Muscle of leg (tissue), 16 donors: ENCODE measurements at places on chromosomes 12 and 14. TPM values are rescaled to one million over a fixed set of nuclear protein-coding genes. Genes with fewer than 3 reads are reported as not detected.

Gene SLCO1B1
- 0.19 TPM for polyA plus RNA-seq

Gene KLHL33
- polyA plus RNA-seq = 0.71 TPM

Gene NINJ2
- 4.6 TPM for polyA plus RNA-seq

Gene APOF
- polyA plus RNA-seq = not detected

- no peak for DNase-seq
These were observed 325.1 kb downstream of the ALG10 start for GRCh38 chr12:34347367-34347766.

- DNase-seq = no peak
These were observed 108.4 kb upstream of the EGLN3 start for GRCh38 chr14:34059037-34059924.

GRCh38 chr12:1583421-1584078, 10.8 kb downstream of the FBXL14 start:
- peak; percentile 90 for DNase-seq

DNA sequence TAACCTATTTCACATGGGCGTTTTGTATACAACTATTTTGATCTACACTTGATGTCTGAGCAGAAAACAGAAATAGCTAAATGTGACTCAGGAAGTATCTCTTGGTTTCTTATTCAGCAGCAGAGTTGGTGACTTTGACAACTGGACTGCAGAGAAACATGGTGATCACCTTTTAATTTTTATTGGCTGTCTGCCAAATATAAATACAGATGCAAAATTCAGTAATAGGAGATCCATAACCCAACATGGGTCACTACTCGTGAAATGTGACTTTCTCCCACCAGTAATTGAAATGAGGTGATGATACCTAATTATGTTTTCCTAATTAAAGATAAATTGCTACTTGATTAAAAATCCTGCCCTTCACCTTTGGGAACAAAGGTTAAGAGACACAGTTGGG, 487.1 kb downstream of the NELL2 start:
- no peak for DNase-seq

GRCh38 chr14:69675245-69675583, 63.8 kb downstream of the SUSD6 start:
- DNase-seq = no peak

- no peak for DNase-seq
These were observed 280.6 kb downstream of the NRXN3 start for GRCh38 chr14:78450669-78451318.

- peak; percentile 76 for DNase-seq
These were observed 160.6 kb downstream of the ZFP36L1 start for GRCh38 chr14:68632054-68632895.

GRCh38 chr14:39957987-39958386, 525.8 kb upstream of the FBXO33 start:
- no peak for DNase-seq

DNA sequence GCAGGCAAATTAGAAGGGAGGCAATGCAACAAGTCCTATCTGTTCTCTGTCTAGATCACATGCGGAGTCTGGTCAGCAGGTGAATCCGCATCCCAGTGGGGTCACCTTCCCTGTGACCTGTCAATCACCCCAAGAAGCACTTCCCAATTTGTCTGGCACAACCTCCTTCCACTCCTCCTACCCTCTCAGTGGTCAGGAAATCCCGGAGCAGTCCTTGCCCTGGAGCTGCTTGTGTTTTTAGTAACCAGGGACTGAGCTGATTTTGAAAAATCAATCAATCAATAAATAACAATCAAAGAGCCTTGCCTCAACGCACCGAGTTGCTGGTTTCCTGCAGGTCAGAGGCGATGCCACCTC, 572 bp upstream of the ACSS3 start:
- peak; percentile 80 for DNase-seq

DNA sequence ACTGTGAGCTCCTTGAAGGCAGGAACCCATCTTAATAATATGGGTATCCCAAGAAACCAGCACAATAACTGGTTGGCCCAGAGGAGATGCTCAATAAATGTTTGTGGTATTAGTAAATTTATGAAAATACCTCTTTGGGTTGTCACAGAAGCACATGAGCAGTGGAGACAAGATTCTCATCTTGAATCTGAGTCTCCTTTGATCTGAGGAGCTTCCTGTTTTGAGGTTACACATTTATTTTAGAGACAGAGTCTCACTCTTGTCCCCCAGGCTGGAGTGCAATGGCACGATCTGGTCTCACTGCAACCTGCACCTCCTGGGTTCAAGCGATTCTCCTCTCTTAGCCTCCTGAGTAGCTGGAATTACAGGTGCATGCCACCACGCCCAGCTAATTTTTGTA, 247.4 kb downstream of the NRXN3 start:
- no peak for DNase-seq

- no peak for DNase-seq
These were observed 76.0 kb downstream of the RFLNA start for GRCh38 chr12:124370851-124371250.

GRCh38 chr14:86596024-86596423, 1066.1 kb downstream of the FLRT2 start:
- DNase-seq = no peak

GRCh38 chr14:79861111-79861510, 350.2 kb downstream of the DIO2 start:
- DNase-seq = no peak

- peak; percentile 82 for DNase-seq
These were observed 34.6 kb downstream of the ANKRD9 start for GRCh38 chr14:102474934-102475333.
